ENCODE measurements at places on chromosomes 11 and 22. TPM values are rescaled to one million over a fixed set of nuclear protein-coding genes. Genes with fewer than 3 reads are reported as not detected.

DNA sequence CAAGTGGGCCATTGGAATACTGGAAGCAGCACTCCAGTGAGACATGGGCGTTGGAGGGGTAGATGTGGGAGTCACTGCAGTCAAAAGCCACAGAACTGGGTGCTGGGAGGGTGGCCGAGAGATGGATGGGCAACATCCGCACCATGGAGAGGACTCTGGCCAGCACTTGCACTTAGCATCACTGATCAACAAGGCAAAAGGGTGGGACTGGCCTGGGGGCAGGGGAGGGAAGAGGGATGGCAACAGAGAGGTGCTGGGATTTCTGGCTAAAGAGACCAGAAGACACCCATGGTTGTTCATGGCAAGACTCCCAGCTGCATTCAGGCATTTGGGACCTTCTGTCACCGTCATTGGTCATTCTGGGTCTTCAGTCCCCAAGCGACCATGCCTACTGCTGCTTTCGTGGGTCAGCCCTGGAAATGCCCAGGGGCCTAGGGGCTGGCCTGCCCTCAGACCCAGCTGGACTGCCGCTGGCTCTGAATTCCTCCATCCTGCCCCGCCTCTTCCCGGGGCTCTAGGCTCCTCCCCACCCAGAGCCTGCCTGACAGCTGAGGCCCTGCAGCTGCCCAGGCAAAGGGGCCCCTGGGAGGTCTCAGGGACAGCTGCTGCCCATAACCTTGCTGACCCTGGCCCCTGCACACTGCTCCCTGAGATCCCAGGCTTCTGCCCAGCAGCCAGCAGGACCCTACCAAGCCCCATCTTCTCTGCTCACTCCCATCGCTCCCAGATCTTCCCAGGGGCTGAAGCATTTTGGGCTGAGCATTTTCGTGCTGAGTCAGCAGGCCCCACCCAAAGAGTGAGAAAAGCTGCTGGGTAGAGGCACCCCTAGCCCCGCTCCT, 13.0 kb upstream of the CDC42EP2 start:
- peak; percentile 29 for DNase-seq

The ADAMTS15 gene
- 4.6 TPM for total RNA-seq

The PGA5 gene
- total RNA-seq: not detected

GRCh38 chr11:130180896-130181294, 21.3 kb downstream of the ST14 start:
- no peak for DNase-seq

DNA sequence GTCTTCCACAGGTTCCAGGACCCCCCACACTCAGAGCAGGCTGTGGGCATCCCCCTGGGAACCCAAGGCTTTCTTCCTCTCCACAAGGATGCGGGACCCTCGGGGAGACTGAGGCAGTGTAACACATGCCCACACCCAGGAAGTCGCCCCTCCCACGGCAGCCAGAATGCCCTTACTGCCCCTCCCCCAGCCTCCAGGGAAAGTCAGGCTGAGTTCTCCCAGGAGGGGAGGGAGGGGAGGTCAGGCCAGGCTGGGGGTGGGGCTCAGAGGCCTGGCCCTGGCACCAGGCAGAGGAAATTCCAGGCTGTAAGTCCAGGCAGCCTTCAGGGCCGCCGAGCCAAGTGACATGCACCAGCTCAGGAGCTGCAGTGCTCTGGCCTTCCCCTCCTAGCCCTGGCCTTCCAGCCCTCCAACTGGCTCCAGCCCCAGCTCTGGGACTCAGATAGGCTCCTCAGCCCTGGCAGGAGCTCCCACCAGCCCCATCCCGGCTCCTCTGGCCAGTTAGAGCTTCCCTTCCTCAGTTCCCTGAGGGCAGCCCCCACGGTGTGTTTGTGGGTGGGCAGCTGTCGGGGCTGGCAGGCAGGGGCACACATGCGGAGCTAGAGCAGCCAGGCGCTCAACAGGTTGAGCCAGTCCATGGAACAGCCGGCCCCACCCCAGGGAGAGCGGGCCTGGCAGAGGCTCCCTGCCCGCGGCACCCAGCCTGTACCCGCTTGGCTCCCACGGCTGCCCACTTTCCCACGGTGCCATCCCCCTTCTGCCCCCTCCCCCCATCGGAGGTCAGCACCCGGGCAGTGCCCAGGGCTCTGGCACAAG, 3.6 kb downstream of the BCL9L start:
- peak; percentile 63 for DNase-seq

- no peak for DNase-seq
These were observed 718.4 kb upstream of the API5 start for GRCh38 chr11:42593441-42593840.

DNA sequence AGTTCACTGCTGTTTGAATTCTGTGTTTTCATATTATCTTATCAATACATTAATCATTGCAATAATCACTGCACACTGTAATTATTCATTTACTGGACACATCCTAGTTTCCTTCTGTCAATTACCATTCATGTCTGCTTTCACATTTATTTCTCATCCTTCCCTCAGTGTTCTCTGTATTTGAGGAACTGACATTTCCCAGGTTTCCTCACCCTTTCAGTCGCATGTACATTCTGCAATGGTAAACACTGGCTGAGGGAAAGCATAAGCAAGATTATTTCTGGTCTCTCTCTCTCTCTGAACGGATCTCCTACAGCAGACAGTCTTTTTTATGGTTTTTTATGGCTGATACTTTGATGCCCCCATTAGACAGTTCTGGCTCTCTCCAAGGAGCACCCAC, 4.2 kb upstream of the HBD start:
- DNase-seq: no peak

The ANO5 gene
- total RNA-seq: under 0.01 TPM
